Thoracic aorta (tissue), 2 donors: ENCODE measurements at places on chromosomes 1 and 21.

GRCh38 chr1:223219318-223219635, 76.2 kb upstream of the TLR5 start:
- DNase-seq: no peak

- DNase-seq: no peak
Measured at GRCh38 chr1:228058172-228058948, 24.1 kb upstream of the ARF1 start.

GRCh38 chr1:167909691-167910180, 4.2 kb downstream of the ADCY10 start:
- DNase-seq: no peak

DNA sequence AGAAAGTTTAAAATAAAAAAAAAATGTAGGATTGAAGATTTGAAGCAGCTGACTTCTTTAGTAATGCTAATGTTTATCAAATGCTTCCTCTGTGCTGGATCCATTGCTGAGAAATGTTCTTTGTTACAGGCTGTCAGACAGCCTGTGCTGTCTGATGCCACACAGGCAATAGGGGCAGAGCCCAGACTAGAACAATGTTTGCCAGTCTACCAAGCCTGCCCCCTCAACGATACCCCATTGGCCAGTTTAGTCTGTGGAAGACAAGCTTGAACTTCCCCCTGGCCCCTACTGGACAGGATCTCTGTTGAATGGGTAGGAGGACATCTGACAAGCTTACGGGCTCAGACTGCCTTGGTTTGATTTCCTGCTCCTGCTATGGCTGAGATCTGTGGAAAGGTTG, 79.4 kb downstream of the PAPPA2 start:
- no peak for DNase-seq

DNA sequence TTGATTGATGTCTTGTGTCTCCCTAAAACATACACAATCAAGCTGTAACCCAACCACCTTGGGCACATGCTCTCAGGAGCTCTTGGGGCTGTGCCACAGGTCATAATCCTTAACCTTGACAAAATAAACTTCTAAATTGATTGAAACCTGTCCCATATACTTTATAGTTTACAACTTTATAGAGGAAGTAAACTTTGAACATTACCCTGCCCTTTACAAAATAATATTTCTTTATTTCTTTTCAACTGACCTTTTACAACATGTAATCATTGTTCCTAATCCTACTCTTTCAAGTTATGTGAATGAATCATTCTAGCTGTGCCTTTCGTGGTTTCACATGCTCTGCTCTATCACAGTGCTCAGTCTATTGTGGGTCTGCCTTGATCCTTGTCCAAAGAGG, 118.3 kb upstream of the ATP1A1 start:
- no peak for DNase-seq

- DNase-seq: no peak
Measured at GRCh38 chr1:155207806-155208540, at the start of gene THBS3. THBS3 (minus strand) TSS chr1:155207897; CDS start chr1:155207876, 21 bp downstream.

DNA sequence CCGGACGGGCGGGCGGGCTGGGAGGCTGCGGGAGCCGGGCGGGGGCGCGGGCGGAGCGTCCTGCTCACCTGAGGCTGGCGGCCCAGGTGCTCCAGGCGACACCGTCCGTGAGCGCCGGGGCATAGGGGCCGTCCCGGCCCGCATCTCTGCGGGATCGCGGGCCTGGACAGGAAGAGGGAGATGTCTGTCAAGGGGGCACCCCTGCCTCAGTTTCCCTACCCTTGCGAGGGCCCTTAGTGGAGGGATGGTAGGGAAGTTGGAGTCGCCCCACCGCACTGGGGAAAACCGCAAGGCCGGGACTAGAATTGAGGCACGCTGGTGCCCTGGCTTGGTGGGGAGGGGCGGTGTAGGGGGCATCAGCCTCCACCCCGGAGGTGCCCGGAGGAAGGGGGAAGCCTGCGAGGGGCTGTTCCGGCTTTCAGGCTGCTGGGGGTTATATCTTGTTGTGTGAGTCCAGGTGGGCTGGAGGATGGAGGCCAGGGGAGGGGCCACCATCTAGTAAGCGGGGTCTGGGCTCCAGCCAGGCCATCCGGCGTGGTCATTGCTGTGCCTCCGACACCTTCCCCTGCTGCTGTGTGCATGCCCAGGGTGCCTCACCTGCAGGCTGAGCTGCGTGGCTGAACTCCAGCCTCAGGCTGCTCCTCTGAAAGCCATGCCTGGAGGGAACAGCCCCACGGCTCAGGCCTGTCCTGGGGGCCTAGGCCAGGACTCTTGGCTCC, 580 bp downstream of the VWA1 start:
- DNase-seq: no peak

DNA sequence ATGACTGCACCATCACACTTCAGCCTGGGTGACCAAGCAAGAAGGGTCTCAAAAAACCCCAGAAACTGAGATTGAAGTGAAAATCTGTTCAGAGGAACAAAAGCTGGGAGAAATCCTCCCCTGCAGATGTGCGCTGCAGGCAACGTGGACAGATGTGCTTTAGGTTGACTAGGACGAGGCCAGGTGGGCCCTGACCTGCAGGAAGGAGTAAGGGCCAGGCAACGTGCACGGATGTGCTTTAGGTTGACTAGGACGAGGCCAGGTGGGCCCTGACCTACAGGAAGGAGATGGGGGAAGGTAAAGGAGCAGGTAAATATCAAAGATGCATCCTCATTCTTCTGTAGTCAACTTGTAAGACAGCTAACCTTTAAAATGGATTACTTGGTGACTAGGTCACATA, 2.5 kb upstream of the KRTAP12-1 start:
- no peak for DNase-seq

DNA sequence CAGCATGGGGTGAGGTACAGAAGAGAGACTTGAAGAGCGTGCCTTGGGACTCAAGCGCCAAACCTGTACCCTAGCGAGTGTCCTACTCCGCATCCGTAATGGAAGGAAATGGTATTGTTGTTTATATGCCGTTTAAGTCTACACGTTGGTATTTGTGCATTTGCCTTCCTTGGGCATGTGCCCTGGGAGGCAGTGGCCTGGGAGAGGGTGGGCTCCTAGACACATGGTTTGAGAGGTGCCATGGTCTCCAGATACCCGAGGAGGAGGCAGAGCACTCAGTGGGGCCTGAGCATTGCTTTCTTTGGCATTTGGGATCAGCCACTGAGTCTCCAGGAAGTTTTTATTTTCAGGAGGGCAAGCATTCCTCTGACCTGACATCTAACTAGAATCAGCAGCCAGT, 6.5 kb downstream of the ZNF672 start:
- no peak for DNase-seq

- no peak for DNase-seq
Measured at GRCh38 chr1:37930246-37931101, 16.4 kb downstream of the INPP5B start.

DNA sequence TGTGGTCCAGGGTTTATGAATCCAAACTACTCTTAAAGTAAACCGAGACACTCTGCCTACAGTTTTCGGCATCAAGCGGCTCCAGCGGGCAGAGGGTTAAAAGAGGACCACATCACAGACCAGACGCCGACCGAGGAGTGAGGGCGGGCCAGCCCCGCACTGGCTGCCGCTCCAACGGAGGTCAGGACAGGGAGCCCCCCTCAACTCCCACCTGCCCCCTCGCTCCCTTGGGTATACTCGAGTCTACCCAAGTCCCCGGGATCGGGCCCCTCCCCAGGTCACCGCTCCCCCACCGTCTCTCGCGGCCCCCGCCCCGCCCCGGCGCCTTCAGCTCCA, 312 bp downstream of the ARNT start:
- DNase-seq: no peak

GRCh38 chr1:55789466-55789865, 574.3 kb upstream of the USP24 start:
- DNase-seq: no peak

- no peak for DNase-seq
Measured at GRCh38 chr1:159829822-159830465, 3.3 kb downstream of the SLAMF8 start.

DNA sequence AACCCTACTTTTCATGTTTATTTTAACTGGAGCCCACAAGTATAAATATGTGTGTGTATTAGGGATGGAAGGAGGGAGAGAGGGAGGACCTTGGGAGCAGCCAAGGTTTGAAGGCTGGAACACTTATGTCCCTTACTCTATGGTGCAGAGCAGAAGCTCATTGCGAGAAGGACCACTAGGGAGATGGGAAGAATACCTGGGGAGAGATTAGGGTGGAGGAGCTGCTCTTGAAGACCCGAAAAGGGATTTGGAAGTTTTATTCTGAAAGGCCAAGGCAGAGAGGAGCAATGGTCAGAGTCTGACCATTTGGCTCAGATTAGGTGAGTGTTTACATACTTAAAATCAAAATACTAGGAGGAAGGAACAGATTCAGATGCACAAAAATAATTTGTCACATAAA, 8.1 kb downstream of the CD2 start:
- no peak for DNase-seq

DNA sequence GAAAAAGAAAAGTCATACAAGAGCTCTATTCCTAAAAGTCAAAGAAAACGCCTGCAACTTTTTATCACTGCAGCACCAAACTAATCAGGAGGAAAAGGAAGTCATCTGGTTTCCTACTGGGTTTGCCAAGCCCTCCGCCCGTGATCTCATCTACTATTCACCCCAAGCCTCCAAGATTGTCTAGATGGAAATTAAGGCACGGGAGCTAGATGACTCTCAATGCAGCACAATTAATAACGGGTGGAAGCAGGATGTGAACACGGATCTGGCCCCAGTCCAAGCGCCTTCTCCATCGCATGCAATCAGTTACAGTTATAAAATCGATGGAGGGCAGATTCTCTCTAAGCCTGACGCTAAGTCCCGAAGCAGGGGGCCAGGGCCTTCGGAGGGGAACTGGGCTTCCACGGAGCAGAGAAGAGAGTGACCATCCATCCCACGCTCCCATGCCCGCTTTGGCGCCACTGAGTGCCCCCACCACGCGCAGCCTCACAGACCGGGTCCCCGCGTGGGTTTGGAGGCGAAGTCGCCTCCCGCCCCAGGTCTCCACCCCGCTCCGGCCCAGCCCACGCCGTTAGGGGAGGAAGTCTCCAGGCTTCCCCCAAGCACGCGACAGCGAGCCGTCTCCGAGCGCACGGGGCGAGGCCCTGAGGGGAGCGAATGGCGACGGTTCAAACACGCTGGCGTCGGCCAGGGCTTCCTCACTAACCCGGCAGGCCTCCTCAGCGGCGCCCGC, 1.8 kb downstream of the HSF2BP start:
- no peak for DNase-seq

DNA sequence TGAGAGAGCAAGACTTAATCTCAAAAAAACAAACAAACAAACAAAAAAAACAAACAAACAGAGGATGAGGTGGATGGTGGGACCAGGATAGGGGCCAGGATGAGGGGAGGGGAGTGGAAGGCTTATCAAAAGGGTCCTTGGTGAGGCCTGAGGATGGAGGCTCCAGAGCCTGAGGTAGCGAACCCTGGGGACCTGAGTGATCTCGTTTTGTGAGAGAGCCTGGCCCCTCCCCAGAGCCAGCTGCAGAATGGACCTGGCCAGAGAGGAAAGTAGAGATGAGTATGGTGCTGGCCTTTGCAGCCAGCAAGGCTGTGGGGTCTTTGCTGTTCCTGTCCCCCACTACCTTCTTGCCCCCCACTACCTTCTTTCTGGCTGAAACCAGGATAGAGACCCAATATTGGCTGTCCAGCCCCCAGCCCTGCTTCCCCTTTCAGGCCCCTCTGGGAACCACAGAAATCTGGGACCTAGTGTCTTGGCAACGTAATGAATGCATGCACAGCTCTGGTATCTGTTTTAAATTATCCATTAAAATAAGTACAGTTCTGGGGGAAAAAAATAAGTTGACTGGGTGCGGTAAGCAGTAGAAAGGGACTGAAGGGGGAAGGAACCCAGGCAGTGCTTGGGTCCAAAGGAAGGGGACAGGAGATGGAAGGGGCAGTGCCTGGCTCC, 1.1 kb upstream of the LMNA start:
- no peak for DNase-seq

DNA sequence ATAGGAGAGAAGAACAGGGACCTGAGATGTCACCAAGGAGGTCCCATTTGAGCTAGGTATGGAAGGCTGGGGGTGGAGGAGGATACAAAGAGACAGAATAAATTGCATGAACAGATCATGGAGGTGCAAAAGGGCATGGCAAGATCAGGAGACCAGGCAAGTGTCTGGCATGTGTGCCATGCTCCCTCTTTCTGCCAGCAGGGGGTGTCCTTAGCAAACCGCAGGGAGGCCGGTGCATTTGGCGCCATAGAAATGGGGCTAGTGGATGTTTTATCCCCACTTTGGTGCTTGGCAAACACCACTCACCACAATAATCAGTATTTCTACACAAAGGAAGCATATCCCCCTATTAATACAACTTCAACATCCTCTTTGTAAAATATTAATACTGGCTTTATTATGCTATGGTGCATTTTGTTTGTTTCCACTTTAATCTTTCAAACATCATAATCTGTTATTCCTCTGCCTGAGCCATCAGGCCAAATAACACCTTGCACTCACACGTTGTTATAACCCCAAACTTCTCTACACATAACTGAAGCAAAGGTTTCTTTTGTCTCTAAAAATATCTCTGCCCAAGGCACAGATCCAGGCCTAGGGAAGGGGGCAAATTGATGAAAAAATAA, 25.9 kb downstream of the S100A6 start:
- no peak for DNase-seq

DNA sequence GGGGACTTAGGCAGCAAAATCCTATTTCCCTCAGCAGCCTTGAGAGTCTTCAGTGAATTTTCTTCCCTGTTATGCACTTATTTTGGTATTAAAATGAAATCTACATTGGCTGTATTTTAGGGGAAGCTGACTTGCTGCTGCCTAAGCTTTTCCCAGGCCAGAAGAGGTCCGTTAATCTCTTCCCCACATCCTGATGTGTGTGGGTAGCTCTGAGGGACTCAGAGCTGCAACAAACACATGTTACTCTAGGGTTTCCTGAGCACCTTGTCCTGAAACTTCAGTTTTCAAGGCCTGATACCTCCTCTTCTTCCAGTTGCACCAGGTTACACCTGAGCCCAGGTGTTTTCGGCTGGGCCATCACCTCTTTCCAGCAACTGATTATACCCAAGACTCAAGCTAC, 51.5 kb downstream of the SYT6 start:
- no peak for DNase-seq

DNA sequence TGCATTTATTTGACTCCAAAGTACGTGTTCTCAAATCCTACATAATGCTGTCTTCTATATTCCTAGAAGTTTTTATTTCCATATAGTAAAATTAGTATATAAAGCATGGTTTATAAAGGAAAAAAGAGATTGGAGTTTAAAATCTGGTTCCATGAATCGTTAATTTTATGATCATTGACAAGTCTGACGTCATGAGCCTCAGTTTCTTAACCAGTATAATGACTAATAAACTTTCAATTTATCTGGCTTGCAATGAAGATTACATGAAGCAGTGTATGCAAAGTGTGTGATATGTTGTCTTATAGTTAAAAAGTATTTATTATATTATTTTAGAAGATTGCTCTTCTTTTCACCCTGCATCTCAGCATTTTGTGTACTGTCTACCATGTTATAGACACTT, 421.4 kb upstream of the LRRC7 start:
- no peak for DNase-seq

GRCh38 chr1:74530892-74531291, 18.5 kb upstream of the LRRC53 start:
- DNase-seq: no peak

DNA sequence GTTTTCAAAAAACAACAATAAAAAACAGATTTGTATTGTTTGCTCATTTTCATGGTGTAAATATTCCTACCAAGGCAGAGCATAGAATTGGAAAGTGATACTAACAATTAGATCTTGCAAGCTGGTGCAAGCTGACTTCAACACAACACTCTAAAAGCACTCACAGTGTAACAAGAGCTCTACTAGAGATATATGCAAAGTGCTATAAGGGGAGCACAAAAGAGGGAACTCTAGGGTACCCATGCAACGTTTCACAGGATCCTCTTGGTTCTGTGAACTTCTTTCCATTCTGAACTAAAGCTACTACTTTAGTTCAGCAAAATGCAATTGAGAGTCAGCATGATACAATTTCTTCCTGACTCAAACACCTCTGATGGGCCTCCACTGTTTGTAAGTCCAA, 78.3 kb downstream of the ATP1B1 start:
- DNase-seq: no peak
